ENCODE measurements at places on chromosomes 7 and 10.

DNA sequence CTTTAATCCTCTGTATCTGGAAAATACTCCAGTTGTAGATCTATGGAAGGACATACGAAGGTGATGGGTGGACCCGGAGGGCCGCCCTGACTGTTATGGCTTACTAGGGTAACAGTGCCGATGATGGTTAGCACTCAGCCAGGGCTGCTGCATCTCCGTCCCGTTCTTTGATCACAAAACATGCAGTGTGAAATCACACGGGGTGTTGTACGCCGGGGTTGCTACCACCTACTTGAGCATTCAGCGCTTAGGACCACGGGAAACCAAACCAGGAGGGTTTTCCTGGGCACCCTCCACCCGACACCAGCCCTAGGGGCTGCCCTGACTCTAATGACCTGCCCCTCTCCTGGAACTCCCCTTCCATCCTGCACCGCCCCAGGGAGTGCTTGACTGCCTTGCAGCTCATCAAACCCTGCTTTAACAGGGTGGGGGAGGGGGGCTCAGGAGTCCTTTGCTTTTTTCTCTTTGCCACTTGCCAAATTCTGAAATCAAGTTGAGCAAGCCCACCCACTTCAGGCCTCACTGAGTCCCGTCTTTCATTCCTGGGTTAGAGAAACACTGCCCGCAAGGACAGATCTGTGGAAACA lies 20.4 kb downstream of the ZNF775 start:
- no peak for DNase-seq

GRCh38 chr7:48351900-48352299 lies 180.6 kb downstream of the ABCA13 start:
- DNase-seq, result no peak

DNA sequence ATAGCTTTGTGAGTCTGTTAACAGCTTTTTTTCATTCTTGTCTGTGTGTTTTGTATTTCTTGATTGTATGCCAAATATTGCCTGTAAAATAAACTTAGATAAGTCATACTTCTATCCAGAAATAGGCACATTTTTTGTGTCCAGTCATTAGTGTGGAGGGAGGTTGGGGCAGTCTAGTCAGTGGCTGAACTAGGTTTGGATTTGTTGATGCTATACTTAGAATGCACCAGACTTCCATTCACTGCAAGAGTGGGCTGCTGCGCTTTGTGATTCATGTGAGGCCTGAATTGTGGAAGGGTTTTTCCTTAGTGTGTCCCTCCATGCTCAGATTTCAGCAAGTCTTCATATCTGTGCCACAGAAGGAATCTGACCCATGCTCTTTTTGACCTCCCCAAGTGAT lies 50.0 kb downstream of the TRUB1 start:
- no peak for DNase-seq

GRCh38 chr7:77461246-77461645 lies 45.1 kb upstream of the GSAP start:
- no peak for DNase-seq

DNA sequence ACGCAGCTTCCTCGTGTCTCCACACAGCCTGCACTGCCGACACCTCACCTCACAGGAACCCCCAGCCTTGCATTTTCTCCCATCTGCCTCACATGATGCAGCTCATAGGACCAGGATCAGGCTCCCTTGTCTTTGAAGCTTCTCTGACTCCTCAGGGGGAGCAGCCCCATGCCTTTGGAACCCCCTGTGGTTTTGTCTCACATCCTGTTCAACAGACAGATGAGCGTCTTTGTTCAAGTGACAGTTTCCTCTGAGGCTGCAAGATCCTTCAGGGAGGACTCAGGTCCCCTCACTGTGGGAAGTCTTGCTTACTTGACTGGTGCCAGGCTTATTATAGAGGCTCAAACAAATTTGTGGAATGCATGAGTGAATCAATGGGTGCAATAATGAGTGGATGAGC lies 667.1 kb downstream of the INHBA start:
- no peak for DNase-seq

DNA sequence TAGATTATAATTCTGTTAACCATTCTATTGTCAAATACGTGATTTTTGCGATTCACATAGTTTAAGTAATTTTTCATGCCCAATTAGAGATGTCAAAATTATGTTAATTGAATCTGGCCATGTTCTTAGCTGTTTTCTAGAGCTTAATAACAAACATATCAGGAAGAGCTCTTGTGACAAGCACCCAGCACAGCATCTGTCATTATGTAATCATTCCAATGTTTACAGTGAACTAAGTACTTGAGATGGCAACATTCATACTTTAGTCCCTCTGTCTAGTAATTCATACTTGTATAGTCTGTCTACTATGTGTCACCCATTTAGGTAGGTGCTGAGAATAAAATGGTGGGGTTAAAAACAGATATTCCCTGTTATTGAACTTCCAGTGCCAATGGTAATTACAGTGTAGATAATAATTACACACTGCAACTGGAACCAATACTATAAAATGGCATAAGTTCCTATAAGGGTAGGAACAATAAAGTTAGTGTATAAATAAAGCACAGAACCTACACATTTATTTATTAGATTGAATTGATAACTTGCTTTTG lies 55.2 kb downstream of the ZEB1 start:
- no peak for DNase-seq
